ENCODE measurements at places on chromosomes 11 and 22. TPM values are rescaled to one million over a fixed set of nuclear protein-coding genes. Genes with fewer than 3 reads are reported as not detected.

- peak; percentile 66 for DNase-seq
- no peaks in the 10 kb centered on the region for H3K4me1 ChIP-seq
- H3K36me3 ChIP-seq: no peaks in the 10 kb centered on the region
- H3K27me3 ChIP-seq: no peaks in the 10 kb centered on the region
Observed at GRCh38 chr22:23036684-23037428, 33.5 kb upstream of the GNAZ start.

- no peak for DNase-seq
- peak overlapping the region; percentile 9 for H3K27ac ChIP-seq
- no peaks in the 10 kb centered on the region for H3K27me3 ChIP-seq
- H3K4me1 ChIP-seq: peaks cover 57% of the 10 kb centered on the region
- no peaks in the 10 kb centered on the region for H3K36me3 ChIP-seq
Observed at GRCh38 chr11:19670030-19670791, 42.4 kb upstream of the NAV2 start.

GRCh38 chr11:87453531-87454089, 415.9 kb downstream of the TMEM135 start:
- no peaks in the 10 kb centered on the region for H3K27me3 ChIP-seq
- H3K27ac ChIP-seq: no peak overlapping the region
- no peak overlapping the region for H3K4me3 ChIP-seq
- no peak for DNase-seq
- H3K36me3 ChIP-seq: no peaks in the 10 kb centered on the region

ARHGAP42 gene
- total RNA-seq: 5.1 TPM

DTX4 gene
- 3.1 TPM for total RNA-seq

NAALAD2 gene
- total RNA-seq: 3.3 TPM

- H3K36me3 ChIP-seq: no peaks in the 10 kb centered on the region
- H3K27ac ChIP-seq: no peak overlapping the region
- H3K4me3 ChIP-seq: no peak overlapping the region
- peaks cover 22% of the 10 kb centered on the region for H3K4me1 ChIP-seq
- H3K27me3 ChIP-seq: no peaks in the 10 kb centered on the region
Observed at GRCh38 chr11:3645552-3645951, 624 bp downstream of the ART1 start.

GRCh38 chr11:76850815-76851214, 9.9 kb upstream of the ACER3 start:
- peaks cover 22% of the 10 kb centered on the region for H3K4me1 ChIP-seq
- no peak for DNase-seq
- H3K36me3 ChIP-seq: no peaks in the 10 kb centered on the region
- H3K4me3 ChIP-seq: no peak overlapping the region
- H3K27ac ChIP-seq: no peak overlapping the region

FUT4 gene
- total RNA-seq: 5.5 TPM

GRCh38 chr22:48167238-48167637, 1404.8 kb downstream of the TBC1D22A start:
- DNase-seq: no peak
- no peak overlapping the region for H3K27ac ChIP-seq
- H3K27me3 ChIP-seq: no peaks in the 10 kb centered on the region
- no peaks in the 10 kb centered on the region for H3K36me3 ChIP-seq
- no peaks in the 10 kb centered on the region for H3K4me1 ChIP-seq

GAS2 gene
- 1.3 TPM for total RNA-seq
